ENCODE measurements at places on chromosomes 2 and 18.

DNA sequence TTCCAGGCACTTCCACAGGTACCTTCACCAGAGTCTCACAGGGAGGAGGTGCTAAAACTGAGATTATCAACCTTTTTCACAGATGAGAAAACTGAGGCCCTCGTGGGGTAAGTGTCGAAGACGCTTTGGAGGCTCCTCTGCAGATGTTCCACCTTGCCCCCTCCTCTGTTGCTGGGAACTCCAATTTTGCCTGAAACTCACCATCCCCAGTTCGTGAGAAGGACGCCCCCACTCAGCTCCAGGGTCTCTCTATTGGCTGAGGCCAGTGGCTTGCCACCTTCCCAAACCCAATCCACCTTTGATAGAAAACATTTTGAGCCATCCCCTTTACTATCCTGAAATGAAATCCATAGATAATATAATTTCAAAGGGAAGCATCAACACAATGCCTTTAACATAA lies 109.1 kb downstream of the CYP26B1 start:
- DNase-seq = no peak

DNA sequence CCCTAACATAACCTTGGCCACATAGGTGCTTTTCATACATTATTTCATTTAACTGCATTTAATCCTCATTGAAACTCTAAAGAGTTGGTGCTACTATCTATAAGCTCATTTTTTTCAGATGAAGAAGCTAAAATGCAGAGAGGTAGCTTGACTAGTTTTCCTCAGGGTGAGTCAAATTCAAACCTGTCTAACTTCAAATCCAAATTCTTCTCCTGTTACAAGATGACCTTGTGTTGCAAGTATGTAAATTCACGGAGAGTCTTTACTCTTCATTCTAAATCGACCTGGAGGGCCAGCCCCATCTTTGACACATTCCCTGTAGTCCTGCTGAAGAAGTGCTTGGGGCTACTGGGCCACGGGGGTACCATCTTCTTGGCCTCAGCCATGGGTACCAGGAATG lies 8.2 kb upstream of the SETBP1 start:
- no peak for DNase-seq

DNA sequence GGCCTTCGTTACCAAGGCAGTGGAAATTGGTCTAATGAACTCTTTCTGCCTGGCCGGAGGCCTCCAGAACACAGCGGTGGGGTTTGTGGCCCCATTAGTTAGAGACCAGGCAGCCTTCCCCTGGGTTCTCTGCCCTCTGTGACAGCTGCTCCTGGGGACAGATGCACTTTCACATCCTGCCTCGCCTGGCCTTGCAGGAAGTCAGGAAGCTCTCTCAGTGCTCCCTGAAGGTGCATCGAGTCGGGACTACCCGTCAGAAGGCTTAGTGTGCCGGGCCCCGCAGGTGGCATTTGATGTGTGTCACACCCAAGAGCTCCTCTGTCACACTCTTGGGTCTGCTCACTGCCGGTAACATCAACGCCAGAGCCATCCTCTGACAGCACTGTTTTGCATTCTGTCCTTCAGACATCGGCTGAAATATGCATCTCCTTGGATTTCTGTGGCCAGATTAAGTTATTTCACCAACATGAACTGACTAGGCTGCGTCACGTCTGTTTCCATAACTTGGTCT lies 158.3 kb downstream of the LDLRAD4 start:
- DNase-seq = no peak

GRCh38 chr2:120865656-120866055 lies 130.0 kb downstream of the GLI2 start:
- DNase-seq = no peak

DNA sequence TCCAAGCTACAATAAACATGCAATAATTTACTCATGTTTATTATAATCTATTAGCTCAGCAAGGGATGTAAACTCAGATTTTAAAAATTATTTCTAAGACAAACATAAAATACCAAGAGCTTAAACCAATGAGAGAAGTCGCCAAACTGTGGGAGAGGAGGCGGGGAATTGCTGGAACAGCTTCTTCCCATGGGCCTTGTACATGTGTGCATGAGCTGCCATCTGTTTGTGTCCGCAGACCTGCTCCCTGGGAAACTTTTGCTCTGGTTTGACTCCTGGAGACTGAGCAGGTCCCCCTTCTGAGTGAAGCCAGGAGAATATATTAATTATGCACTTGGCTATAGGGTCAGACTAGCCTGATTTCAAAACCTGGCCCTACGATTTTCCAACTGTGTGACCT lies 655.9 kb upstream of the SOX11 start:
- DNase-seq = no peak

- no peak for DNase-seq
Observed at GRCh38 chr2:169705927-169706326, 11.7 kb downstream of the PHOSPHO2 start.

GRCh38 chr2:216343221-216343980 lies 28.9 kb downstream of the MARCHF4 start:
- no peak for DNase-seq

Measured in foreskin keratinocyte (primary cell).